ENCODE measurements at places on chromosomes 1 and 21.

DNA sequence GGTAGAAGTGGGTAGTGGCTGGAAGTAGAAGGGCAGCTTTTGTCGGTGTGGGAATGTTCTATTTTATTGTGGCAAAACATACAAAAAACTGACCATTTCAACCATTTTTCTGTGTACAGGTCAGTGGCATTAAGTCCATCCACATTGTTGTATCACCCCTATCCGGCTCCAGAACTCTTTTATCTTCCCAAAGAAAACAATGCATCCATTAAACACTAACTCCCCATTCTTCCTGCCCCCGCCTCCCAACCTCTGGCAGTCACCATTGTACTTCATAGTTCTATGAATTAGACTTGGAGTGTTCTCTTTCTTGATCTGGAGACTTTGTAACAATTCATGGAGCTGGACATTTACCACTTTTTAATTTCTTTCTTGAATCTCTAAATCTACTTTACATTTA is 55.7 kb downstream of the DEGS1 start:
- no peak for DNase-seq

- peak; percentile 18 for DNase-seq
Measured at GRCh38 chr1:47992720-47993415, 4.3 kb downstream of the TRABD2B start.

- DNase-seq, result peak; percentile 21
Measured at GRCh38 chr1:175193527-175193910, 943 bp upstream of the KIAA0040 start.

GRCh38 chr1:247849616-247850015 is 7.4 kb upstream of the TRIM58 start:
- no peak for DNase-seq

DNA sequence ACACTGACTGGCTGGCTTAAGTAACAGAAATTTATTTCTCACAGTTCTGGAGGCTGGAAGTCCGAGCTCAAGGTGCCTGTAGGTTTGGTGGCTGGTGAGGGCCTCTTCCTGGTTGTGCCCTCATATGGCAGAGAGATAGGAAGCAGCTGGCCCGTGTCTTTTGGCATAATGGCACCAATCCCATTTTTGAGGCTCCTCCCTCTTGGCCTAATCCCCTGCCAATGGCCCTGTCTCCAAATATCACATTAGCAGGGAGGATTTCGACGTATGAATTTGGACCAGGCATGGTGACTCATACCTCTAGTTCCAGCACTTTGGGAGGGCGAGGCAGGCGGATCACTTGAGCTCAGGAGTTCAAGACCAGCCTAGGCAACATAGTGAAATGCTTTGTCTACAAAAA is 37.4 kb downstream of the AGPAT3 start:
- no peak for DNase-seq

Measured in fibroblast of skin of back (primary cell).